ENCODE measurements at places on chromosomes 13 and 19.
A peak's percentile ranks its signal among the peaks of the same experiment; 100 is the strongest.

DNA sequence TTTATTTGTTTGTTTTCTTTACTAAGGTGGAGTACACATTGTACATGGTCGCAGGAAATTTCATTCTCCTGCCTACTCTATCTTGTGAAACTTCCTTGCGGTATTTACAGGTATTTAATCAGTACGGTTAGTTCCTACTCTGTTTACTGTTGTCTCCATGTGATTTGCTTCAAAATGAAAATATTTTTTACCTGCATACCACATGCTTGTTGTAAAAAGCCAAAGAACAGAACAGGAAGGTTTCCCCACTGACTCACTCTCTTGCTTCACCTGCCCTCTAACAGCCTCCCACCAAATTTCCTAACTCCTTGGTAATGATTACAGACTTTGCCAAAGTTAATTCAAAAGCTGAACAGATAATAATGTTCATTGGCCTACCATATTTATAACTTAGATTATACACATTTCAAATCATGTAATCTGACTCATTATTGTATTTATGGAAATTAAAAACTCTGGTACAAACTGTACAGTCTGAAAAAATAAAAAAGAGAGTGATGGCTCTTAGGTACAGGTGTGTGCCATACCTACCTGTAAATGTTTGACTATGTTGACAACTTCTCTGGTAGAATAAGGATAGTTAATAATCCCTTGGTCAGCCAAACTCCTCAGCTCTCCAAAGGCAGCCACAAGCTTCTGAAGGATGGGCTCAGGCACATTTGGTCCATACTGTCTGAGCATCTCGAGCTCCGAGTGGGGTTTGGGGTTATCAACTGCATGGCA, 239.9 kb downstream of the VWA8 start:
- DNase-seq: peak; percentile 77

DNA sequence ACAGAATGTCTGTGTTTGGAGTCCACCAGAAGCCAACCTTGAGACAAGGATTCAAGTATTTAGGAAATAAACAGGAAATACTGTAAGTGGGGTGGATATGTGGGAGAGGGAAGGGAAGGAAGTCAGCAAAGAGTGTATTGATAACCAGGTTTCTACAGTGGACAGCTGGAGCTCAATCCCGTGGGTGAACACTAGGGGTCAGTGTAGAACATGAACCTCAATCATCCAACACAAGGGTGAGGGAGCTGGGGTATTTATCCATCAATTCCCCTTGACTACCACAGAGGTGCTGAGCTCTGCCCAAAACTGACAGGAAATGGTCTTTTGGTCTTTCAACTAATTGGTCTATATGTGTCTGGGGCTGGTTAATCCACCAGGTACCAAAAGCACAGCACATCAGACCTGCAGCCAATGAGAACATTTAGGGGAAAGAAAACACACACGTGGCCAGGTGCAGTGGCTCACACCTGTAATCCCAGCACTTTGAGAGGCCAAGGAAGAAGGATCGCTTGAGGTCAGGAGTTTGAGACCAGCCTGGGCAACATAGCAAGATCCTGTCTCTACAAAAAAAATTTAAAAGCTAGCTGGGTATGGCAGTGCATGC, 5.6 kb upstream of the SYDE1 start:
- peak; percentile 66 for DNase-seq

DNA sequence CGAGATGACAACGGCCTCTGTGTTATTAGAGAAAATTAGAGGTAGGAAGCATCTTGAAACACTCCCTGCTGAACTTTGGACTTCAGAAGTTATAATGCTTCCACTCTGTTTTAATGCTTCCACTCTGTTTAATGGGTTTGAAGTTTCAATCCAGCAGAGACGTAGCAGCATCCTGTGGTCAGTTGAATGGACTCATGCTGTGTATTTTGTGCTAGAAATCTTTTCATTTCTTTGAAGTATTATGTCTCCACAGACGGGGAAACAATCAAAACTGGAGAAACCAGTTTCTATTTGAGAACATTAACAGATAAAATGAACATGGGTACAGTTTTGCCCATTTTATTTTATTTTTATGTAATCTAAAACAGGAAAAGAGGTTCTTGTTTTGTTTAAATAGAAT, 1736.2 kb downstream of the SLITRK5 start:
- peak; percentile 4 for DNase-seq

- peak; percentile 55 for DNase-seq
These were observed 23.2 kb downstream of the SH3GL1 start for GRCh38 chr19:4376991-4377781.

DNA sequence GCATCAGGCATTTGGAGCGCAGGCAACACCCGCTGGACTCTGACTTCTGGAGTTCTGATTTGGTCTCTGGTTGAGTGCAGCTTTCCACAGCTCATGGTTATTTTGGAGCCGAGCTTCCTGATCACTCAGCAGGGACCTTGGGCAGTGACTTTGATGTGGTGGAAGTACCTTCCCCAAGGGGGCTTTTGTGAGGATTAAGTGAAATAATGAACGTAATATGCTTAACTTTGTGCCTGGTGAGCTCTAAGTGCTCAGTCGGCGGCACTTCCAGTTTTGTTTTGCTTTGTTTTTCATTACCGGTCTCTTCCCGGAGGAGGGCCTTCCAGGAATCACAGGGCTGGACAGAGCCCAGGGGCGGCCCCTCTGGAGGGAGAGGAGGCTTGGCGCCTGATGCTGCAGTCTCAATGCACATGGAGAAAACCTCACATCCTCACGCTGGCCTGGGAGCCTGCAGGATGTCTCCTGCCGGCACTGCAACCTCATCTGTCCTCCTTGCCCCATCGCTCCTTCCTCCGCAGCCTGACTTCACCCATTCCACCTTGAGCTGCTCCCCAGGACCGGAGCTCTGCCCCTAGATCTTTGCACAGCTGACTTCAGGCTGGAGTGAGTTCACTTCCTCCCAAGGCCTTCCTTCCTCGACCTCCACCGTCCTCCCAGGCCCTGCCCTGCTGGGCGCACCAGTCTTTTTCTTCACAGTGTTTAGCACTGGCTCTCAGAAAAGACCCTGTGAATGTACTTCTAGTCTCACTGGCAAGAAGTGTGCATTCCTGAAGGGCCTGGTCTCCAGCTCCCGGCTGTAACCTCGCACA, 1.5 kb downstream of the PLEKHF1 start:
- DNase-seq: peak; percentile 43

GRCh38 chr13:42633495-42633894, 59.5 kb downstream of the TNFSF11 start:
- no peak for DNase-seq

DNA sequence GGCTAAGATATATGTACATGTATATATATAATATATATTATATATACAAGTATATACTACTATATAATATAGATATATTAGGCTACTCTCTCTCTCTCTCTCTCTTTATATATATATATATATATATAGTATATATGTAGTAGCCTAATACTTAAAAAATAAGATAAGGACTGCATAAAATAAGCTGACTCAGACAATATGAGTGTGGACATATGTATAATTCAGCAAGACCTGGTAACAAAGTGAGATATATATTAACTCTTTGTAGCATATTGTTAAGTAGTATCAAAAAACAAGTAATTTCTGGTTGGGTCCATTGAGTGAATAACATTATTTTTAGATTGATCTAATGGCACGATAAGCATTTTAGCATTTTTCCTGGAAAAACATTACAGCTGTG, 509.0 kb downstream of the GPC5 start:
- no peak for DNase-seq

DNA sequence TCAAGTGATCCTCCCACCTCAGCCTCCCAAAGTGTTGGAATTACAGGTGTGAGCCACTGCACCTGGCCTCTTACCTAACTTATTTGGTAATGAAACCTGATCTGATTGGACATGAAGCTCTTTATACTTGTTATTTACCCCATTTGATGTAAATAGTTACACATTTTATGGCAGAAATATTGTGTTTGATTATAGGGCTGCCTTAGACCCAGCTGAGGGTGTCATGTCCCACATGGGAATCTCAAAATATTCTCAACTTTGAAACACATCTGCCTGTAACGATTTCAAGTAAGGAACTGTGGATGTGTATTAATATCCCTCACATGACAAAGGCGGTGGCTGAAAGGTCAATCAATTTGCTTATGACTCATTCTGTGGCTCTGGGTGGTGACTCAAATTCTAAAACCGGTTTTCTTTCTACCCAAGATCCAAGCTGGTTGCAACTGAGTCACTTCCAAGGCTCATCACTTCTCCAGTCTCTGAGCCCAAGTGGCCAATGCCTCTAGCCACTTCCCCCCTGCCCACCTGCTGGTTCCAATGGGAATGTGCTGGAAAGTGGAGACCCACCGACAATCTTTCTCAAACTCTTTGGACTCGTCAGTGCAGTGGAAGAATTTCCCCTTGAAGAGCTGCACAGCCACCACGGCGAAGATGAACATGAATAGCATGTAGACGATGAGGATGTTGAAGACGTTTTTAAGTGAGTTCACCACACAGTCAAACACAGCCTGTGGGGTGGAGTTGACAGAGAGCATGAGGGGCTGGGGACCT, 110.9 kb downstream of the IER2 start:
- DNase-seq: peak; percentile 95

GRCh38 chr19:35587321-35587720, 1.3 kb downstream of the PMIS2 start:
- DNase-seq: no peak

DNA sequence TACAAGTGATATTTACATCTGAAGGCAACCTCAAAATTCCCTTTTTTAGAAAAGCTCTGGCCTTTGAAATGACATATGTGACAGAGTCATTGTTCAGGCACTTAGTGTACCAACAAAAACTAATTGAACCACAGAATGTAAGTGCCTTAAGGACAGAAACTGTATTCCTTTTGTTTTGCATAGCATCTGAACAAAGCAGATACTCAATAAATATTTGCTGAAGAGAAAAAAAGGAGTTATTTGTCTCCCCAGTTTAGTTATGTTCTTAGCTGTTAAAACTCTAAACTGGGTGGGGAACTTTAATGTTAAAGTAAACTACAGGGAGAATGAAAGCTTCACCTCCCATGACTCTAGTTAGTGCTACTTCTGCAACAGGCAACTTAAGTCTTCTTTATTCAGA, 56.8 kb upstream of the KLF5 start:
- DNase-seq: no peak

DNA sequence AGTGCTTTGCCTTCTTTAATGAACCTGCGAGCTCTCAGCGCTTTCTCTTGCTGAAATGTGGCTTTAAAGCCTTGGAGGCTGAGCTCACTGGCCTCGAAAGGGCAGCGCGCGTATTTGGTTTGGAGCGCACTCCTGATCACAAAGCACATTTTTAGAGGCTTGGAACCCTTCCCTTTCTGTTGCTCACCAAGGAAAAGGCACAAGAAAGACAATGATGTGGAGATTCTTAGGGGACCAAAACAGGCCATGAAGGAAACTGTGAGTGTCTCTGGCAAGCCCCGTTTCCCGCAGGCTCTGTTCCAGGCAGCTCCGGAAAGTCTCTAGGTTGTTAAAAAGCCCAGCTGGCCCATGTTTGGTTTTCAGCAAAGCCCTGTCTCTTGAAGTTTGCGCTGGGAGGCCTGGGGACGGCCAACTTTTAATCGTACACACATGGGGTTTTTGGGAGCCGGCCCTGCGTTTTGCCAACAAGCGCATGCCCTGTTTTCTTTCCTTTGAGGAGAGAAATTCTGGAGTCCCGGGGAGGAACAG, 9.4 kb upstream of the SPC24 start:
- no peak for DNase-seq

DNA sequence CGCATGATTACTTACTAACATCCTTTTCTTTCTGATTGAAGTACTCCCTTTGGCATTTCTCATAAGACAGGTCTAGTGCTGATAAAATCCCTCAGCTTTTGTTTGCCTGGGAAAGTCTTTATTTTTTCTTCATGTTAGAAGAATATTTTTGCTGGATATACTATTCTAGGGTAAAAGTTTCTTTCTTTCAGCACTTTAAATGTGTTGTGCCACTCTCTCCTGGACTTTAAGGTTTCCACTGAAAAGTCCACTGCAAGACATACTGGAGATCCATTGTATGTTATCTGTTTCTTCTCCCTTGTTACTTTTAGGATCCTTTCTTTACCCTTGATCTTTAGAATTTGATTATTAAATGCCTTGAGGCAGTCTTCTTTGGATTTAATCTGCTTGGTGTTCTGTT, 796.7 kb downstream of the UQCRFS1 start:
- DNase-seq: no peak

- DNase-seq: peak; percentile 22
These were observed at the start of gene CHST8 for GRCh38 chr19:33621811-33622504. CHST8 (plus strand) TSS chr19:33621953; CDS start chr19:33689262, 67,309 bp downstream.

GRCh38 chr13:113603116-113603710, 18.7 kb downstream of the TFDP1 start:
- no peak for DNase-seq

DNA sequence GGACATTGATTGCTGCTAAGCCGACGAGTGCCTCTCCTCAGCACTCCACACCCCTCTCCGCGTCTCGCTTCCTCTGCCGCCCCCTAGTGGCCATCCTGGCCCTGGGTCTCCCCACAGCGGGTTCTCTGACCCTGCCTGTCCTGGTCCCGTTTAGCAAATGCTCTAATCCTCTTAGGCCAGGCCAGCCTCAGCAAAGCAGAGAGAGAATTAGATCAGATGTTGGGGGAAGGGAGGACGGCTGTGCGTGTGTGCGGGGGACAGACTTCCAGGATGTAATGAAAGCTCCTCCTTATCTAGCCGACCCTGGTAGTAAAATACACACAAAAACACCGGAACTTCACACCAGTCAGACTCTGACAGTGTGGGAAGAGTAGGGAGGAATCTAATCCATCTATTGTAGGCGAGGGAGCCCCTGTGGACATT, 4.5 kb downstream of the TPRX2 start:
- peak; percentile 66 for DNase-seq

DNA sequence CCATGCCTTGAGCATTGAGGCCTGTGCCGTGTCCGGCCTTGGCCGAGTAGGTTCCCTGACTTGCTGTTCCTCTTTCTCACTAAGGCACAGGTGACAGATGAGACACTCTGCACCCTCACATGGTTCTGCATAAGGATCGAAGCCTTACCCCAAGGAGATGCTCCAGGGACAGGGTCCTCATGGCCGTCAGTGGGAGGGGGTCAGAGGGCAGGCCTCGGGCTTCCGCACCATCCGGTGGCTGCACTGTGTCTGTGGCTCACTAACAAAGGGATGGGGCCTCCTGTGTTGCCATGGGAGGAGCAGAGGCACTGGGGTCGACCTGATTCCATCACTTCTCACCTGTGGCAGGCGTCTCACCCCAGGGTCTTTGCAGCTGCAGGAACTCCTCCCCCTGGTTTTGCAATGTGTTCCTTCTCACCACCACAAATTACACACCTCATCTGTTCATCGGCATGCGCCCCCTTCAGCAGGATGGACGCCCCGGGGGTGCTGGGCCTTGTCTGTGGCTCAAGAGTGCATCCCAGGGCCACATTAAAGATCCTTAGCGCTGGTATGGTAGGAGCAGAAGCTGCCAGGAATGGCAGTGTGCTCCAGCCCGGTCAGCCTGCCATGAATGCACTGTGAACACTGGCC, 113.3 kb upstream of the SOX1 start:
- no peak for DNase-seq

- no peak for DNase-seq
These were observed 662 bp upstream of the SPACA6 start for GRCh38 chr19:51692468-51692867.
